ENCODE measurements at places on chromosomes 11 and 22.

GRCh38 chr11:8719211-8719649 is 36.6 kb downstream of the RPL27A start:
- no peak for DNase-seq

DNA sequence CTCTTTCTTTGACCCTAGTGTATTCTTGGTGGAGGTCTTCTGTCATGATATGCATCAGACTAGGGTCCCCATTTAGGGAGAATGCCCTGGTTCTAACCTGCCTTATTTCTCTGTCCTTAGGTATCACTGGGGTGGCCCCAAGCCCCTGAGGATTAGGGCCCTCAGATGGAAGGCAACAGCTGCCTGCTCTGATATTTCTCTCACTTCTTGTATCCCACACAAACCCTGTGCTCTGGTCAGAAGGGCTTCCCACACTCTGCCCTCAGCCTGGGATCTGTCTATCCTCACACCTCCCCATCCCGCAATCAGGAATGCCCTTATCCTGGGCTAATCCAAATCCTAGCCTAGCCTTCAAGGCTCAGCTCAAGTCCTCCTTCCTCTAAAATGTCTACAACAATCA is 75.5 kb downstream of the KCNC1 start:
- DNase-seq, result no peak

DNA sequence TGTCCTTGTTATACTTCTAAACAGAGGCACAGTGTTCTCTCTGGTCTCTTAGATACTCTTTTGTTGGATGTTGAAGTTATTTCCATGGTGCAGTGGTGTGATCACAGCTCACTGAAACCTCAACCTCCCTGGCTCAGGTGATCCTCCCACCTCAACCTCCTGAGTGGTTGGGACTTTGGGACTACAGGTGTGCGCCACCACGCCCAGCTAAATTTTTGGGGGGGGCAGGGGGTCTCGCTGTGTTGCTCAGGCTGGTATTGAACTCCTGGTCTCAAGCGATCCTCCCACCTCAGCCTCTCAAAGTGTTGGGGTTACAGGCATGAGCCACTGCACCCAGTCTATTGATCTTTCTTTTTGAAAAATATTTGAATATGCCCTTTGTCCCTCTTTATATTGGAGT is 14.9 kb downstream of the ZNF74 start:
- no peak for DNase-seq

DNA sequence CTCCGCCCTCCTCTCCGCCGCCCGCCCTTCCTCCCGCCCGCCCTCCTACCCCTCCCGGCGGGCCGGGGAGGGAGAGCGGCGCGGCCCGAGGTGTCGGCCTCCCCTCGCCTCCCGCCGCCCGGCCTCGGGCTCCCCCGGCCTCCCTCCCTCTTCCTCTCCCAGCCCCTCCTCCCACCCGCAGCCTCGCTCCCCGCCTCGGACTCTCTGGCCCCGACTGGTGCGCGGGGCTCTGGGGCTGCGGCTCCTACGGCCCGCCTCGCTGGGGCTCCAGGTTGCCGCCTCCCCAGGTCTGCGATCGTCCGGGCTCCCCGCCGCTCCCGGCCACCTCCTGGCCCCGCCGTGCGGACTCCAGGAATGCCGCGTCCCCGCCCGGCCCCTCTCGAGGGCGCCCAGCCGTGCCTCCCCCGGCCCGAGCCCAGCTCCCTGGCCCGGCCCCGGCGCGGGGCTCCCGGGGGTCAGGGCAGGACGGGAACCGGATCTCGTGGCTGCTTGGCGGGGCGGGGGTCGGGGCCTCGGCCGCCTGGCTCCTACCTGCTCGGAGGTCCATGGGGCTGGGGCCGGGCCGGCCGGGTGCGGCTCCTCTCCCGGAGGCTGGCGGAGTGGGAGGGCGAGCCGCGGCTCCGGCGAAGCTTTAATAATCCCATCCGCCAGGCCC is at the start of gene CLCF1:
CLCF1 (minus strand) TSS at position 606 of the 655 bp plus-strand sequence; CDS start at position 547, 59 bp downstream.
- no peak for DNase-seq

- no peak for DNase-seq
Measured at GRCh38 chr11:61142424-61142823, 18.8 kb downstream of the VPS37C start.

GRCh38 chr11:126279191-126279590 is 3.7 kb upstream of the TIRAP start:
- no peak for DNase-seq

GRCh38 chr11:14519597-14519916 is 629 bp downstream of the PSMA1 start:
- no peak for DNase-seq

DNA sequence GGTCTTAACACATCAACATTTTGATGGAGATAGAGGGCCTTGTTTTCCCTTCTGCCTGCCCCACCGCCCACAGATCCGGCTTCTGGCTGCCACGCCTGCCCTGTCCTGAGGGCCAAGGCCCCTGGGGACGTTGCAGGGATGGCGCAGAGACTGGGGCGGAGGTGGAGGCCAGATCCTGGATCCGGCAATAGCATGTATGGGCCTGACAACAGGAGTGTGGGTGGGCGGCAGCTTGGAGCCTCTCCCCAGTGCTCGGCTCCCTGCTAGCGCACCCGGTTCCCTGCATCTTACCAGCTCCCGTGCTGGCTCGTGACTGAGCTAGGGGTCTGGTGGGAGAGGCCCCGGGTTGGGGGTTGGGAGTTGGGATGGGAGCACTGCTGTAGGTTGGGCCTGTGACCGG is 95.6 kb downstream of the ZBTB16 start:
- no peak for DNase-seq

DNA sequence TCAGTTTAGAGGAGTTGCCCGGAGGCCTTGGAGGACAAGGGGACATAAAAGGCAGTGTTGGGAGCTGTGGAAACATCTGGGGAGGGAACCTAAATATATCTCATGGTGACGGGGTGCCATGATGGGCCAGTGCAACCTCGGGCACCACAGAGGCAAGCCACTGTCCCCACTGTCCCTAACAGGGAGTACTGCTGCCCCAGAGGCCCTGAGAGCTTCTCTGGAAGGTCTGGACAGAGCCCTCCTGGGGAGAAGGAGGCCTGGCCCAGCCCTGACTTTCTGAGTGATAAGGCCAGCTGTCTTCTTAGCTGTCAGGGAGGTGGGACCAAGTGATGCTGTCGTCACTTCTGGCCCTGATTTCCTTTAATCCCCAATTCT is 5.5 kb upstream of the P2RY6 start:
- no peak for DNase-seq

GRCh38 chr11:75945446-75945845 is 130.4 kb downstream of the UVRAG start:
- DNase-seq, result no peak

- no peak for DNase-seq
Measured at GRCh38 chr11:78753297-78753696, 178.6 kb upstream of the NARS2 start.

DNA sequence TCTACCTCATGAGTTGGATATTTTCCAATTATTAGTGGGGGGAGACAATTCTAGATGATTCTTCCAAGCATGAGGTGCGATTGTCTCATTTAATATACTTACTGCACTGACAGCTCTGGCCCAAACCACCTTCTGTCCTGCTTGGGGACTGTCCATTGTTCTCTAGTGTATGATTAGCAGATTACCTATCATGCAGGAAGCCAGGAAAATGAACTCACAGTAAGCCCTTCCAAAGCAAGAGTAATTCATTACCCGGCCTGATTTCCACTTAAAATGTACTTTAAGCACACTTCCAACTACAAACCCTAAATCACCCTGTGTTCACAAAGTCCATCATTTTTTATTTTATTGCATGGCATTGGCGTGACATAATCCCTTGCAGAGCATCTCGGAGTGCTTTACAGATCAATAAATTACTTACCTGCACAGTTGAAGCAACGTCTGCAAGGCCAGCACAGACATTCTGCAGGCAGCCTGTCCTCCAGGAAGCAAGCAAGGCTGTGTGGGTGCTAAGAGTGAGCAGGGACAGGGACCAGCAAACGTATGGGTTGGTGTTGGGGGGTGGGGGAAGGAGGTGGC is 838.2 kb downstream of the NTM start:
- no peak for DNase-seq

DNA sequence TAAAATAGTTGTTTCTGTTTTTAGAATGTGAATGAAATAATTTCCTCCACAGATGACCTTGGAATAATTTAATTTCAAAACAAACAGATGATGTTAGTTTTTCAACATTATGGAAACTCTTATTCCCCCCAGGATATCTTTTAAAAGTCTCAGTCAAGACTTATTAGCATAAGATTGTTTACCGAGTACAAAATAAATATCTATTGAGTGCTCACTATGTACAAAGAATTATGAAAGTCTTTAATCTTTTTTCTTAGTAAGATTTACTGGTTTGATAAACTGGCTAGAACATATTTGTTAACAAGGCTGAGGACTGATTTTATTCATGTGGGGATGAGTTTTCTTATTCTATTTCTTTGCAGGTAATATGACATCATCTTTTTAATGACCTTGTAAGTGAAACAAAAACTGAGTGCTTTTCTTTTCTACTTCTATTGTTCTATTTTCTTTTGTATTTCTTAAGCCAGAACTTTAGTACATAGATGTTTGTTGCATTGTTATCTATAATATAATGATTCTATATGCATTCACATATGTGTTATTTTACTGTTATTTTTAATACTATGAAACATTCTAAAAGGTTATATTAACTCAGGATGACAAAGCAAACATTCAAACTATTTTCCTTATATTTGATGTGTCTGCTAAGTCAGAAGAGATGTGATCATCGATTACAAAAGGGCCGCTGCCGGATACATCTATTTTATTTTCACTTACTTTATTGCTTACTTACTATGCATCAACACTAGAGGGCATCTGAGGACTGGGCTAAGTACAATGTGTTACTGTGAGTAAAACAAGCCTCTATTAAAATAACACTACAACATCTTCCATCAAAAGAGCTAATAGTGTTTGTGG is 111.0 kb upstream of the ARHGAP42 start:
- peak; percentile 3 for DNase-seq

GRCh38 chr11:71356904-71357303 is 91.3 kb downstream of the DHCR7 start:
- no peak for DNase-seq

DNA sequence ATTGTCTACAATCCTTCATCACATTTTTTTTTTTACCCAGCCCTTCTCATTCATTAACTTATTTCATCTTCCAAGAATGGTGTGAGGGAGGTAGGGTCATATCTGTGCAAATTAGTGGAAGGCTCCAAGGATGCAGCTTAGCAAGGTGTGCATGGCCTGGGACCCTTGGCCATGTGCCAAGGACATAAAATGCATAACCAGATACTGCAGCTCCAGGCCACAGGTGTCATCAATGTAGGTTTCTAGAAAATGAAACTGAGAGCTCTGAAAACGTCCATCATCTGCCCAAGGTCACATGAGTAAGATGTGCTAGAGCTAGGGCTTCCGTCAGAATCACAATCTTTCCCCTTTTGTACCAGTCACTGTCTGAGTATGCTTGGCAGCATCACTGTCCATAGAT is 29.8 kb downstream of the ANKK1 start:
- DNase-seq, result no peak

GRCh38 chr11:116540645-116541304 is 232.0 kb downstream of the BUD13 start:
- DNase-seq, result no peak

DNA sequence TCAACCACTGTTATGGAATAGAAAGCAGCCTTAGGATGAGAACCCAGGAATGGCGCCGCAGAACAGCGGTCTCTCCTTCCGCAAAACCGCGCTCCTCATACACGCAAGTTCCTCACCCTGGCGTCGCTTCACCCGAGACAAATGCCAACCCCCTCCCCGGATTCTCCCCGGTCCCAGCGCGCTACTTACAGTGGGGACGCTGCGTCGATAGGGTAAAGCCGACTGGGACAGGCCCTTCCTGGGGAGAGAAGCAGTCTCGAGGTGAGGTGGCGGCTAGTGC is 287 bp downstream of the RPS13 start:
- no peak for DNase-seq

DNA sequence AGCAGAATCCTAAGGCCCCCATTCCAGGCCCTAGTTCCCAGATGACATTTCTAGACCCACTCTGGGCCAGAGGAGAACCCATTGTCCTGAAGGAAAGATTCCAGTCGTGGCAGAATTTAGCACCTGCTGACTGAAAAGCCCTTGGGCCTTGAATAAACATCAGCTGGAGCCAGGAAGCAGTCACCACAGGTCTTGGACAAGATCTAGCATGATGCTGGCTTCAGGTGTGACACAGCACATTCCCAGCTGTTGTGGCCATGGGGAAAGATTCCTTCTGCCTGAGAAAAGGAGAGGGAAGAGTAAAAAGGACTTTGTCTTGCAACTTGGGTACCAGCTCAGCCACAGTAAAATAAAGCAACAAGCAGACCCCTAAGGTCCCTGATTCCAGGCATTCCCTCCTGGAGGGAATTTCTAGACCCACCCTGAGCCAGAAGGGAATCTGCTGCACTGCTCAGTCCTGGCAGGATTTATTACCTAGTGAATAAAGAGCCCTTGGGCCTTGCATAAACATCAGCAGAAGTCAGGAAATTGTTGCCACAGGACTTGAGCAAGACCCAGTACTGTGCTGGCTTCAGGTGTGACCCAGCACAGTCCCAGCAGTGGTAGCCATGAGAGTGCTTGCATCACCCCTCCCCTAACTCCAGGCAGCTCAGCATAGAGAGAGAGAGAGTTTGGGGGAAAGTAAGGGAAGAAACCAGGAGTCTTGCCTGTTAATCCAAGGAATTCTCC is 42.5 kb upstream of the PAMR1 start:
- DNase-seq, result no peak

- DNase-seq, result no peak
Measured at GRCh38 chr11:132942611-132943356, 589.5 kb downstream of the OPCML start.

DNA sequence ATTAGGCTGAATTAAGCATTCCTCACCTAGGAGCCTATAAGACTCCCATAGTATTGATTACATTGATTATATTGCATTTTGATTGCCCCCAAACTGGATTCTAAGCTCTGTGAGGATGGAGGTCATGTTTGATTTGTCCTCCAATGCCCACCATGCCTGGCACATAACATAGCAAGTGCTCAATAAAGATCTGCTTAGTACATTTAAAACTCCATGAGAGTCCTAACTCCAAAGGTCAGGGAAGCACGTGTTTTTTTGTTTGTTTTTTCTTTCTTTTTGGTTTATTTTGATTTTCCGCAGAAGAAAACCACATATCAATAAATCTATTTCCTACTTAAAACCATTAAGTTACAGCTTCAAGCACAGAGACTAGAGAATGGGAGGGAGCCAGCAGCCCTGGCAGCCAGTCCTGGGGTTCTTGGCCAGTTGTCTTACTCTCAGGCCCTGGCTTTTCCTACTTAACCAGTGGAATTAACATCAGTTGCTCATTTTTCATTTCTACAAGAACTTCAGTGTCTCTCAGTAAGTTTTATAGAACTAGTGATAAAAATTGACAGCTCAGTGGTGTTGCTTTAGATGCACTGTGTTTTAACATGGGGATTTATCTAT is 429.9 kb upstream of the CCDC90B start:
- DNase-seq, result no peak

DNA sequence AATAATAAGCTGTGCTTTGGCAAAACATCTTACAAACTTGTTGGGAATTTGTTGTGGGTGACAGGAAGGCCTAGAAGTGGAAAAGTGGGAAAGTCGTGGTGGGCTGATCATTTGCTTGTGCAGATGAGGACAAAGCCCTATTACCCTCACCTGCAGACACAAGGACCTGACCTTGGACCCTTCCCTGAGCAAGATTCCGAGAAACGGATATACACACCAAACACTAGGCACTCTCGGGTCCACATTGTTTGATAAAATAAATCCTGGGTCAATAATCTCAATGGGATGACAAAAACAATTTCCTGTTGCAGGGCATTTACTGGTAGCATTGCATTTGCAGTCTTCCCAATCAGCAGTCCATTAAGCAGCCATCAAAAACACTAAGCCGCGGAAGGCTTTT is 89.7 kb downstream of the GAB2 start:
- no peak for DNase-seq

GRCh38 chr11:114132944-114133394 is 73.5 kb downstream of the ZBTB16 start:
- no peak for DNase-seq
